EL (cell line): ENCODE measurements at places on chromosomes 3 and 15.

DNA sequence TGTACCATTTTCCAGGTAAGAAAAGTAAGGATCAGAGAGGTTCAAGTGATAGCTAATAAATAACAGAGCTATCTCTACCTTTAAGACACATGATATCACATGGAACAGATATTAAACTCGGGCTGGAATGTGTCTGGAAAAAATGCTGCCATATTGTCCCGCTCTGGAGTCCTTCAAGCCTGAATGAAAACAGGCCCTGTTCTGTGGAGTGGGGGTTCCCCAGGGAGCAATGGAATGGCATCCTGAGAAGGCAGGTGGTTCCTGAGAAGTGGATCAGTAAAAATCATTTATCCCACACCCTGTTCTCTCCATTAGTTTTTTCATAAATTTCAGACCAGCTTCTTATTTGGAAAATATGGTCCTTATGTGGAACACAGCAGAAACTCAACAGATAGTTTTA lies 57.3 kb upstream of the PRTG start:
- no peak for DNase-seq

GRCh38 chr3:156513619-156514018 lies 41.3 kb downstream of the SSR3 start:
- no peak for DNase-seq

GRCh38 chr3:37498126-37499039 lies 324.0 kb upstream of the LRRFIP2 start:
- DNase-seq = no peak

GRCh38 chr3:121781611-121782010 lies 32.1 kb upstream of the GOLGB1 start:
- DNase-seq = no peak

- peak; percentile 87 for DNase-seq
Measured at GRCh38 chr3:194333212-194333980, 17.7 kb downstream of the CPN2 start.

DNA sequence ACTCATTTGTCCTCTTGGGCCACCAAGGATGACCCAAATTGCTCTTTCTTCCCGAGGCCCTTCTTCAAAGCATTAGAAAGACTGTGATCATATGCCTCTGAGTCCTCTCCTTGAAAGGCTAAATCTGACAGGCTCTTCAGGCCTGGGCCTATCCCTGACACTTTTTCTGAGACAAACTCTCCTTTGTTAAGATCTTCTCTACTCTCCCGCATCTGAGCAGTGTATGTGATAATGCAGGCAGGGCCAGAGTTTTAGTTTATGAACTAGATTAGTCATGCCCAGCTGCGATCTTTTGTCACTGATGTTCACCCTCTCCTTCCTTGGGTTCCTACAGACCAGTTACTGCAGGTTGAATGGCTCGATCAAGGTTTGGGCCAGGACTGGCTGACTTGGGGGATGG lies 39.2 kb downstream of the MASP1 start:
- DNase-seq = no peak

GRCh38 chr3:35638251-35638979 lies 910 bp upstream of the ARPP21 start:
- no peak for DNase-seq

GRCh38 chr3:38746641-38747040 lies 69.4 kb downstream of the SCN10A start:
- DNase-seq = no peak

DNA sequence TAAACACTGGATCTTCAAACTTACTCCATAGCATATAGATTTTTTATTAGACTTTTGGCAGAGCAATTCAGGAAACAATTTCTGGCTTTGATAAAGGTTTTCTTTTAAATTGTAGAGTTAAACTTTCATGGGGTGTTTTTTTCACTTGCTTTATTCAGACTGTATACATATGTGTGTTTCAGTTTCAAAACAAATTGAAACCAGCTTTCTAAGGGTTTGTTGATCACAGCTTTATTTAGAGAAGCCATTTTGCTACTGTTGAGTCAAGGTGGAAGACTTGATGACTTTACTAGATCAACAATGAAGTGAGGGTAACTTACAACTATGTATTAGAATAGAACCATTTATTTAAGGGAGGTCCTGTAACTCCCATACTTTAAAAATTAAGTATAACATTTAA lies 6.2 kb downstream of the UBE2E1 start:
- DNase-seq = no peak

GRCh38 chr15:38479266-38479665 lies 25.3 kb downstream of the FAM98B start:
- peak; percentile 24 for DNase-seq

- DNase-seq = no peak
Measured at GRCh38 chr3:49170744-49171118, 667 bp upstream of the KLHDC8B start.

DNA sequence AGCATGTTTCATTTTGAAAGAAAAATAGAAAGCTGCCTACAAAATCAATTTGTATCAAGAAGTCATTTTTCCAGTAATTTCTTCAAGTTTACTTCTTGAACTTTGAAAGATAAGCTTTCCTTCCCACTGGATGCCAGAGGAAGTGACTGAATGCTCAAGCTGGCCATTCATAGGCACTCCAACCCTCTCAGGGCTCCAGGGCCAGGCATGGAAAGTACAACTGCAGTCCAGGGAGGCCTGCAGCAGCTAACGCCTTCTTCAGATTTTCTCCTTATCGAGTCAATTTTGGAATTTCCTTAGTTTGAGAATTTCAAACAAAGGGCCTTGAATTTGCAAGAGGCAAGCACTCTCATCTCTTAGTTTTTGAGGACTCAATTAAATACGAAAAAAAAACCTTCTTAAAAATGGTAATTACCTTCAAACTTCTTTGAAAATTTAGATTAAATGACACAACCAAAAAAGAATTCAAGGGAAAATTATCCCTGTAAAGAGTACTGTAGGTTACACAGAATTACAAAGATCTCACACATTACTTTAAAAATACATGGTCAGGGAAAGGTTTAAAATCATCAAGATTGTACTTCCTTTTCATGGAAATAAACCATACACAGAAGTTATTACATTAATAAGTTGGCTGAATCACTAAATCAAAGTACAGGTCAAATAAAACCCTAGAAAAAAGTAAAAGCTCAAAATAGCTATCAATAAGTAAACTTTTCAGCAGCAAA lies 2.5 kb downstream of the UBP1 start:
- DNase-seq = peak; percentile 67

DNA sequence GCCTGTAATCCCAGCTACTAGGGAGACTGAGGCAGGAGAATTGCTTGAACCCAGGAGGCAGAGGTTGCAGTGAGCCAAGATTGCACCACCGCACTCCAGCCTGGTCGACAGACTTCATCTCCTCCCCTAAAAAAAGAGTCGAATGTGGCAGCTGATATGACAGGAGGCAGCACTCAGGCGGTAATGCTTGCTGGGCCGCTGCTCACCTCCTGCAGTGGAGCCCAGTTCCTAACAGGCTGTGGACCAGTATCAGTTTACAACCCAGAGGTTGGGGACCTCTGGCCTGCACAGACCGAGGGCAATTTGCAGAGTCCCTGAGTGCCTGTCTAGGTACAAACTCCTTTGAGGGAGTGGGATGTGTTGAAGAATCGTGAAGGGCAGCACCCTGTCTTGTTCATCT lies 136.2 kb downstream of the SMAD6 start:
- no peak for DNase-seq
